Fibroblast of gingiva (primary cell): ENCODE measurements at places on chromosomes 12 and 14.
A peak's percentile ranks its signal among the peaks of the same experiment; 100 is the strongest.

GRCh38 chr12:56931474-56931978 lies 2.7 kb downstream of the SDR9C7 start:
- peak; percentile 37 for DNase-seq

GRCh38 chr14:49634547-49635334 lies at the start of gene DNAAF2:
DNAAF2 (minus strand) TSS chr14:49635244; CDS start chr14:49635149, 95 bp downstream.
- peak; percentile 74 for DNase-seq

- DNase-seq = no peak
These were observed 119.6 kb downstream of the SLC8A3 start for GRCh38 chr14:70069186-70069585.

DNA sequence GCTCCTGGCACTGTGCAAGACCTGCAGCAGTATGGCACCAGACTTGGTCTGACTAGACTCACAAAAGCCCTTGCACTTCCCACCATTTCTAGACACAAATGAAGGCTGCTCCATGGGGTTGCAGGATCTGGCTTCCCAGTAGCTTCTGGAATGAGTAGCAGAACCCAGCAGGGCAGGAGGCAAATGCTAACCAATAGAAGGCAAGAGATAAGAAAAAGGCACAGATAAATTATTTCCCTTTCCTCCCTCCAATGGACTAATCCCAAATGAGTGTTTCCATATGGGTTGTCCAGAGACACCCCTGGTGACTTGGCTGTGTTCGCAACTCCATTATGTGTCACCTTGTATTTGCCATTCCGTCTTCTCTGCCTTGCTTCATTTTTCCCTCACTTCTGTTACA lies 49.7 kb downstream of the KIF21A start:
- DNase-seq = no peak

DNA sequence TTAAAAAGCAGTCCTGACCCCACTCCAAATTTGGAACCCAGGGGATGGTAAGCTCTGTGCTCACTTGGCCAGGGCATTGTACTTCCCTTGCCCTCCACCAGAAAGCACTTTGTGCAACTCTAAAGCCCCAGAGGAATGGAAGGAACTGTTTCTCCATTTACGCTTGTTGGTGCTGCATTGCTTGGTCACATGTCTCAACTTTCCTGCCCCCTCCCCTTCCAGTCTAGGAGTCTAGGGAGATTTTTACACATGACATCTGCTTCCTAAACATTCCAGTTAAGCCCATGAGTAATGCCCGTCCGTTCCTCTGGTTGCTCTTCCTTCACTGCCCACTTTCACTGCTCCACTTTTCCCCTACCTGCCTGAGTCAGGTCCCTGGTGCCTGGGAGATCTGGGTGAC lies 92.6 kb upstream of the MAP1LC3B2 start:
- no peak for DNase-seq

DNA sequence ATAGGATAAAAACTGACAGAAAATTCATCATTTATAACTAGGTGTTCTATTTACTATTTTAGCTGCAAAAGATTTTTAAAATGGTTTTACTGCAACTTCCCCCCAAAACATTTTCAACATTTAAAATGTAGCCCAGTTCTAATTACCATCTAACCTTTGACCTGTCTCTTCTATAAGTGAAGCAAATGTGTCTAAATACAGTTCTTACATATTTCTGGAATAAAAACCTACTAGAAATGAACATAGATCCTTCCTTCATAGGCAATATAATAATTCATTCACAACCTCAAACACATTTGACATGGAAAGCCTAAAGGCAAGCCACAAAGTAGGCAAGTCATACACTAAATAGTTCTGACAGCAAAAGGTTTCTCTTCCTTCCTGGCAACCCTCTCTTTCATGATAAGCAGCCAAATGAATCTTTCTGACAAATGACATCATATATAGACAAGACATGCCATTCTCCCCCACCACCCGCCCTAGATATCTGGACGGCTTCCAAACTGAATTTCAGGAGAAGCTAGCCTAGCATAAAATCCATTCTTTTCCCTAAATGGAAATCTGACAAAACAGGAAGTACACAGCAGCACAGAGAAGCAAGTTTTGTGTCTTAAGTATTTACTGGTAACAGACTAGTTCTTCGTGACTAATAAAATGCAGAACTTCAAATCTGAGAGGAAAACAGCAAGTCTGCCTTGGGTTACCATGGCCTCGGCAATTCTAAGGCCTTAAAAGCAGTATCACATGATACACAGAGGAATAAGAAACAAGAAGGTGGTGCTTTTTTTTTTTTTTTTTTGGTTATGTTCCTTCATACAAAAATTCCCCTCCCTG lies 17.2 kb upstream of the ARID4A start:
- DNase-seq = peak; percentile 76

- no peak for DNase-seq
These were observed 250.5 kb downstream of the MED13L start for GRCh38 chr12:116026768-116027550.
